ENCODE measurements at places on chromosomes 2 and 18. TPM values are rescaled to one million over a fixed set of nuclear protein-coding genes. Genes with fewer than 3 reads are reported as not detected.

The SPDYA gene
- total RNA-seq = 0.15 TPM

The LRRTM1 gene
- not detected for total RNA-seq

The EGR4 gene
- total RNA-seq = 0.09 TPM

The CPO gene
- not detected for total RNA-seq

The QPCT gene
- total RNA-seq = 21.2 TPM

The CABLES1 gene
- total RNA-seq = 19.1 TPM

The ESCO1 gene
- 9.6 TPM for total RNA-seq

The HDLBP gene
- 271 TPM for total RNA-seq

The TMEM182 gene
- 3.7 TPM for total RNA-seq

The TMEM198 gene
- total RNA-seq = 0.55 TPM

The TRABD2A gene
- total RNA-seq = 13.4 TPM

The CHAC2 gene
- 14.9 TPM for total RNA-seq

The CACNB4 gene
- total RNA-seq = 0.15 TPM

The CNDP1 gene
- total RNA-seq = not detected

The DDX1 gene
- total RNA-seq = 151 TPM

The CHRNG gene
- total RNA-seq = not detected

The DNAJB2 gene
- total RNA-seq = 36.6 TPM

The FAM161A gene
- total RNA-seq = 8.0 TPM

The DNAH7 gene
- total RNA-seq = 1.4 TPM

The SPRED2 gene
- 34.2 TPM for total RNA-seq

The RAX gene
- total RNA-seq = not detected

The GPR75 gene
- total RNA-seq = 1.4 TPM

The CD8B gene
- total RNA-seq = not detected

The CNDP2 gene
- total RNA-seq = 77.2 TPM

The DGUOK gene
- total RNA-seq = 153 TPM

The STK17B gene
- 7.1 TPM for total RNA-seq

The CPLX4 gene
- not detected for total RNA-seq

The ERMN gene
- not detected for total RNA-seq

The SNED1 gene
- 0.79 TPM for total RNA-seq
